Right atrium auricular region (tissue), 2 donors: ENCODE measurements at places on chromosomes 3 and 15.

DNA sequence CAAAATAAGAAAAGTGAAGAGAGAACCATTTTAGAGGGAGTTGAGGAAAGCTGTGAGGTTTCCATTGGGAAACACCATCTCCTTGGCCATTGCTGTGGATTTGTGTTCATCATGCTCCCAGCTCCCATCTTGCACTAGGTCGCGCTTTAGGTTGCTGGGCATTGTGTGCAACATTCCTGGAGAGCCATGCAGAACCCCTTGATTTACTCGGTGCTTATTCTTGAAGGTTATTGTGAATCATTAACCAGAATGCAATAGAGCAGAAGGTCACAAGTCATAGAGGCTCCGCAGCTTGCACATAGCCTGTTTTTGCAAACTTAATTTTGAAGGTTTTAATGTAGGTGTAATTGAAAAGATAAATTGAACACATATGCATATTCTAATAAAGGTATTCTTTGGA lies 239.2 kb upstream of the IL12A start:
- no peak overlapping the region for H3K4me3 ChIP-seq
- H3K27me3 ChIP-seq: no peaks in the 10 kb centered on the region
- no peaks in the 10 kb centered on the region for H3K4me1 ChIP-seq
- H3K27ac ChIP-seq: no peak overlapping the region
- no peak for DNase-seq
- no peaks in the 10 kb centered on the region for H3K36me3 ChIP-seq

DNA sequence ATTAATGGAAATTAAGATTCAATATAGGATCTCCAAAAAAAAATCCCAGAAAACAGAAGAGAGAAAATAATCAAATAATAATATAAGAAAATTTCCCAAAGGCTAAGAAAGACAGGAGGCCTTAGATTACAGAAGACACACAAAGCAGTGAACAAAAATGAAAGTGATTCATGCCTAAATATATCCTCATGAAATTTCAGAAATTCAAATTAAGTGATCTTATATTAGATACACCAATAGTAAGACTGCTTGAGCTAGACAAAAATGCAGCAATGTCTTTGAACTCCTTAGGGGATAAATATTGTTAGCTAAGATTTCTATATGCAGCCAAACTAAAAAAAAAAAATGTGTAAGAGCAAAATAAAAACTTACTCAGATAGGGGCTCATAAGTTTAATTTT lies 44.6 kb upstream of the ARPP21 start:
- H3K36me3 ChIP-seq: no peaks in the 10 kb centered on the region
- H3K27ac ChIP-seq: no peak overlapping the region
- H3K4me3 ChIP-seq: no peak overlapping the region
- no peaks in the 10 kb centered on the region for H3K4me1 ChIP-seq
- no peaks in the 10 kb centered on the region for H3K27me3 ChIP-seq
- no peak for DNase-seq

GRCh38 chr3:166560253-166560652 lies 723.0 kb upstream of the BCHE start:
- no peak for DNase-seq
- no peak overlapping the region for H3K27ac ChIP-seq
- no peaks in the 10 kb centered on the region for H3K27me3 ChIP-seq
- H3K36me3 ChIP-seq: no peaks in the 10 kb centered on the region
- no peak overlapping the region for H3K4me3 ChIP-seq
- no peaks in the 10 kb centered on the region for H3K4me1 ChIP-seq

GRCh38 chr15:57527382-57528091 lies 64.2 kb upstream of the MYZAP start:
- H3K4me1 ChIP-seq: peaks cover 17% of the 10 kb centered on the region
- no peak for DNase-seq
- no peak overlapping the region for H3K4me3 ChIP-seq
- no peak overlapping the region for H3K27ac ChIP-seq
- no peaks in the 10 kb centered on the region for H3K27me3 ChIP-seq
- no peaks in the 10 kb centered on the region for H3K36me3 ChIP-seq

GRCh38 chr3:123411340-123412040 lies 37.4 kb downstream of the ADCY5 start:
- H3K27me3 ChIP-seq: no peaks in the 10 kb centered on the region
- no peak overlapping the region for H3K4me3 ChIP-seq
- H3K4me1 ChIP-seq: peaks cover 65% of the 10 kb centered on the region
- no peaks in the 10 kb centered on the region for H3K36me3 ChIP-seq
- DNase-seq: no peak
- peak overlapping the region; percentile 92 for H3K27ac ChIP-seq

- H3K27me3 ChIP-seq: no peaks in the 10 kb centered on the region
- no peak overlapping the region for H3K27ac ChIP-seq
- no peak overlapping the region for H3K4me3 ChIP-seq
- H3K36me3 ChIP-seq: no peaks in the 10 kb centered on the region
- no peak for DNase-seq
- H3K4me1 ChIP-seq: no peaks in the 10 kb centered on the region
These were observed 97.1 kb upstream of the CHL1 start for GRCh38 chr3:99506-99905.

DNA sequence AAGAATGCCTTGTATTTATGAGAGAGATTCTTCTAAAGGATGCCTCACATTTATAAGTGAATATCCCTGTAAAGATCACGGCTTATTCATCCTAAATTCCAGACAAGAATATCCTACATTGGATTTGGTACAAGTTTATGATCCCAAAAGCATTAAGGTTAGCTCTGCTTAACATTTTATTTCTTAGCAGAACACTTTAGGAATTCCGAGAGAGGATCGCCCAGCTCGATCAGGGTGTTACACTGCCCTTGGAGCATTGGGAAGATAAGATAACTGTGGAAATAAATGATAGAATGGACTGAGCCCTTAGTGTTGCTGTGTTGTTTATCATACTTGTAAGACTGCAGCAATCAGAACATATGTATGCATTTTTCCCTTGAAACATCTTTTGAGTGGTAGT lies 223.0 kb upstream of the CDIN1 start:
- H3K4me3 ChIP-seq: no peak overlapping the region
- no peaks in the 10 kb centered on the region for H3K4me1 ChIP-seq
- H3K36me3 ChIP-seq: no peaks in the 10 kb centered on the region
- no peaks in the 10 kb centered on the region for H3K27me3 ChIP-seq
- DNase-seq: no peak
- peak overlapping the region; percentile 68 for H3K27ac ChIP-seq

DNA sequence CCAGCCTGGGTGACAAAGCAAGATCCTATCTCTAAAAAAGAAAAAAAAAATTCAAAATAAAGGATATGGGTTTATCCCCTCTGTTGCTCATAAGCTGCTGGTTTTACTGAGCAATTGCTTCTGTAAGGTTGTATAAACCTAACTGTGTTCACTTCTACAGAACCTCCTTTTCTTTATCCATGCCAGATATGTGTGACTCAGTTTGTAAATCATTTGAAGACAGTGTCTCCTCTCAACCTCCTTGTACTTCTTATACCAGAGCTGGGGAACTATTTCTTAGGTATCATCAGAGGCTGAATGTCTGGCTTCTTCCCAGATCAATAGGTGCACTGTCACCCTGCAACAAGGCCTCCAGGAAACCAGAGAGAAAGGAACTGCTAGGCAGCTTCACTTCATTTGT lies 273.8 kb downstream of the CD47 start:
- no peaks in the 10 kb centered on the region for H3K36me3 ChIP-seq
- H3K27ac ChIP-seq: no peak overlapping the region

DNA sequence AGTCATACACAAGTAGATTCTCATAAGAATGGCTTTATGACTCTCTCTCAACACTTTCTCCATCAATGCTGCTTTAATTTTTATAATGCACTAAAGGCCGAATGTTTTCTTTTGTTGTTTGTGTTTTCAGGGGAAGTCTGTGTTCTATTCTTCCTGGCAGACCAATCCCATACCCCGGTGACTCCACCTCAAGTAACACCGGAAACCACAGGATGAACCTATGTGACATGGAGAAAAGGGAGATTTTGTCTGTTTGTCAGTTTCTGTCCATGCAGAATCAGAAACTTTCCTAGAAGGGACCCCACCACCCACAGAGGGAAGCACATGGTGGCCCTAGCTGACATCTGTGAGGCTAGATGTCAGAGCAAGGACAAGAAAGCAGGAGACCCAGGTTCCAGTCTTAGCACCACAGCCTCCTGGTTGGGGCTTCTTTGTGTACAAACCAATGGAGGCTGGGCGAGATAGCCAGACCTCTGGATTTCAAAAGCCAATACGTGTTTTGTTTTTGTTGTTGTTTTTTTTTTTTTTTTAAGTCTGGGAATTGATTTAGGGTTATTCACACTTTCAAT lies 109.0 kb downstream of the OSBPL10 start:
- H3K4me3 ChIP-seq: no peak overlapping the region
- H3K4me1 ChIP-seq: no peaks in the 10 kb centered on the region
- no peaks in the 10 kb centered on the region for H3K36me3 ChIP-seq
- no peak overlapping the region for H3K27ac ChIP-seq
- DNase-seq: no peak
- no peaks in the 10 kb centered on the region for H3K27me3 ChIP-seq

DNA sequence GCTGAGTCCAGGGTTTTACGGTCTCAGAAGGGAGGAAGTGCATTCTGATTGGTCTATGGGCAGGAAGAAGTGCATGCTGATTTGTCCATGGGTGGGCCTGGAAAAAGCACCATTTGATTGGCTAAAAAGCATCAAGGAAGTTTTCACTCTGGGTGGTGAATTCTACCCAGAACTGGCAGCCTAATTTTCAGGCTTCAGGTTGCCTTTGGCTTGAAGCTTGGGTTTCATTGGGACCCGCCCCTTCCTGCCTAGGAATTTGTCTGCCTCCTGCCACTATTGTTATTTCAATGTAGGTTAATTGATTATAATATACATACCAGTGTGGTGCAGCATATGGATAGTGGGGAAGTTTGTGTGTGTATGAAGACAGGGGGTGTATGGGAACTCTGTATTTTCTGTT lies 1355.9 kb downstream of the SI start:
- H3K27ac ChIP-seq: no peak overlapping the region
- DNase-seq: no peak
- no peaks in the 10 kb centered on the region for H3K4me1 ChIP-seq
- H3K4me3 ChIP-seq: no peak overlapping the region
- H3K36me3 ChIP-seq: no peaks in the 10 kb centered on the region

- H3K27me3 ChIP-seq: no peaks in the 10 kb centered on the region
- no peaks in the 10 kb centered on the region for H3K36me3 ChIP-seq
- no peak overlapping the region for H3K27ac ChIP-seq
- DNase-seq: no peak
- peaks cover 31% of the 10 kb centered on the region for H3K4me1 ChIP-seq
These were observed 145.7 kb downstream of the RBMS3 start for GRCh38 chr3:29426302-29427226.

- no peak for DNase-seq
- peaks cover 10% of the 10 kb centered on the region for H3K4me1 ChIP-seq
- H3K27ac ChIP-seq: peak overlapping the region; percentile 86
- peak overlapping the region; percentile 96 for H3K4me3 ChIP-seq
- no peaks in the 10 kb centered on the region for H3K36me3 ChIP-seq
These were observed 708 bp downstream of the SEC22A start for GRCh38 chr3:123202451-123202850.

DNA sequence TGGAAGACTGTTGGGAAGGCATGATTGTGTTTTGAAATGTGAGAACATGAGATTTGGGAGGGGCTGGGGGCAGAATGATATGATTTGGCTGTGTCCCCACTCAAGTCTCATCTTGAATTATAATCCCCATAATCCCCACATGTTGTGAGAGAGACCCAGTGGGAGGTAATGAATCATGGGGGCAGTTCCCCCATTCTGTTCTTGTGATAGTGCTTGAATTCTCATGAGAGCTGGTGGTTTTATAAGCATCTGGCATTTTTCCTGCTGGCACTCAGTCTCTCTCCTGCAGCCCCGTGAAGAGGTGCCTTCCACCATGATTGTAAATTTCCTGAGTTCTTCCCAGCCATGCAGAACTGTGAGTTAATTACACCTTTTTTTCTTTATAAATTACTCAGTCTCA lies 430.5 kb downstream of the OTOL1 start:
- H3K27me3 ChIP-seq: no peaks in the 10 kb centered on the region
- no peaks in the 10 kb centered on the region for H3K4me1 ChIP-seq
- DNase-seq: no peak
- H3K36me3 ChIP-seq: no peaks in the 10 kb centered on the region
- no peak overlapping the region for H3K27ac ChIP-seq

DNA sequence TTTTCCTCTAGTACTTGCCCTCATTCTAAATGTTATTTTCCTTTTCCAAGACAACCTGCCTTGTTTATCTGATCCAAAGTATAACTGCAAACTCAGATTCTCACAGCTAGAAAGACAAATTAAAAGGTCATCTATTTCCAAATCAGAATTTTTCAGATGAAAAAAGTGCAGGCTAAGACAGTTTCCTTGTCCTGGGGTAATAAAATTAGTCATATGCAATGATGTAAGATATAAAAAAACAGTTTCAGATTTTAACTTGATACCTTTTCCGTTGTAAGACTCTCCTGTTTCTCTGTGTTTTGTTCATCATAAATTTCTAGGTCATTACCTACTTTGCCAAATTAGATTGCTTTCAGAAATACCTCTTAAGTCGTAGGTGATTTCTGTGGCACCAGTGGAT lies 238.4 kb upstream of the PEX5L start:
- no peak overlapping the region for H3K4me3 ChIP-seq
- H3K27me3 ChIP-seq: no peaks in the 10 kb centered on the region
- H3K4me1 ChIP-seq: no peaks in the 10 kb centered on the region
- H3K36me3 ChIP-seq: no peaks in the 10 kb centered on the region

- peak; percentile 81 for DNase-seq
- no peaks in the 10 kb centered on the region for H3K27me3 ChIP-seq
- no peaks in the 10 kb centered on the region for H3K36me3 ChIP-seq
- peak overlapping the region; percentile 89 for H3K4me3 ChIP-seq
- H3K4me1 ChIP-seq: no peaks in the 10 kb centered on the region
These were observed 1.1 kb downstream of the DIPK2A start for GRCh38 chr3:143972505-143973258.

GRCh38 chr3:167895178-167895577 lies 159.7 kb downstream of the SERPINI1 start:
- H3K27me3 ChIP-seq: no peaks in the 10 kb centered on the region
- H3K27ac ChIP-seq: no peak overlapping the region
- H3K4me3 ChIP-seq: no peak overlapping the region
- H3K4me1 ChIP-seq: no peaks in the 10 kb centered on the region
- H3K36me3 ChIP-seq: no peaks in the 10 kb centered on the region
